ENCODE measurements at places on chromosomes 12 and 14.

DNA sequence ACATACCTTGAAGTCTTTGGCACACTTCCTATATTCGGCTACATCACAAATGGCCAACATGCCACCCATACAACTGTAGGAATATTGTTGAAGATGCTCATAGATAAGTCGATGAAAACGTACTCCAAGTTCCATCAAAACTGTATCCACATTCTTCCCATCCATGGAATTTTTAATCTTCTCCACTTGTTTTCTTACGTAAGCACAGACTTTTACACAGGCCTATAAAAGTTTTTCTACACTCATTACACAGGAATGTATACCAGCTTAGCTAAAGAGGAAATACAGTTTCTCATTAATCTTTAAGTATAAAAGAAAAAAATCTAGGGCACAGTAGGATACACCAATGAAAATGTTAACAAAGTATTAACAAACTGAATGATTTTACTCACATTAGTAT is 59.1 kb downstream of the EXOC5 start:
- no peak for DNase-seq

DNA sequence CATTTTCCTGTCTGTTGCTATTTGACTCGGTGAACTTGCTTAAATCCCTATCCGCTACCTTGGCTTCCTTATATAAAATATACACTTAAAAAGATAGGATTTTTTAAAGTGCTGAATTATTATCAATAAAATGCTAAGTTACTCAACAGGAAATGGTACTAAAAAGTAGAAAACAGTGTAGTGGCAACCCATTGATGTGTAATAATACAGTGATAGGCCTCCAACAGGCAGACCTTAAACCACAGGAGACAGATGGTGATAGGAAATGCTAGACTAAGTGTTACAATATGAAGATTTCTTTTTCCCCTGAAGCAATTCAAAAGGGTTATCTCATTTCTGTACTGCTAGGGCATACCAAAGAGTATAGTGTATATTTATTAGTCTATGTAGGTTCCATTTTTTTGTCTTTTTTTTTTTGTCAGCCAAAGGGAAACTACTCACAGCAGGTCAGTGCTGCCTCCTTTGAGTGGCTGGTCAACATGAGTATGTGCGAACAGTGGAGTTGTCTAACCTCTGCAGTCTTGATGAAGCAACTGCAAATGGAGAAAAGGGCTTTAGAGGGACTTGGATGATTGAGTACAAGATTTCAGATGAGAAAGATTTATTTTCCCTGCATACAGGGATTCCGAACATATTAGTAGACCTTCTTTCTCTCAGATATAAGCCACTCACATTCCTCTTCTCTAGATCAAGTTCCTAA is 183.8 kb downstream of the ACSS3 start:
- DNase-seq: no peak

GRCh38 chr12:59472273-59472672 is 123.6 kb upstream of the SLC16A7 start:
- DNase-seq: peak; percentile 2

GRCh38 chr12:124036657-124037109 is 63.7 kb downstream of the ZNF664 start:
- peak; percentile 74 for DNase-seq

GRCh38 chr12:51924551-51925319 is 17.4 kb downstream of the ACVRL1 start:
- peak; percentile 53 for DNase-seq

DNA sequence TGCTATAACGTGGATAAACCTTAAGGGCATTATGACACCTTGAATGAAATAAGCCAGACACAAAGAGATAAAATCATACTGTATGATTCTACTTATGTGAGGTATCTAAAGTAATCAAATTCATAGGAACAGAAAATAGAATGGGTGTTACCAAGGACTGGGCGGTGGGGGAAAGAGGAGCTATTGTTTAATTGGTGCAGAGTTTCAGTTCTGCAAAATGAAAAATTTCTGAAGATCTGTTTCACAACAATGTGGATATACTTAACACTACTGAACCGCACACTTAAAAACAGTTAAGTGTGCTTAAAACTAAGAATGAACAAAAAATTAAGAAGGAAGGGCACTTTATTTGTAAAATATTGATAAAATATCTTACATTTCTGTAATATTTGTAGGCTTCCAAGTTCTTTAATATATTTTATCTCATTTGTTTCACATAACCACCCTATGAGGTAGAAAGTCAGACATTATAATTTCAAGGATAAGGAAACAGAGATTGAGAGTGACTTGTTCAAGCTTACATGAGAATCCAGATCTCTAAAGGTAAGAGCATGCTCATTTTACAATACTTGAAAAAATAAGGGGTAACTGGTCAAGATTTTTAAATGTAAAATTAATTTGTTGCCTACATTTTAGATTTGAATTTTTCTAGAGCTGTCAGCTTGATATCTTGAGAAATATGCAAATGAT is 14.9 kb downstream of the LTA4H start:
- DNase-seq: peak; percentile 27

- no peak for DNase-seq
Measured at GRCh38 chr14:103504991-103505565, 17.6 kb downstream of the CKB start.

DNA sequence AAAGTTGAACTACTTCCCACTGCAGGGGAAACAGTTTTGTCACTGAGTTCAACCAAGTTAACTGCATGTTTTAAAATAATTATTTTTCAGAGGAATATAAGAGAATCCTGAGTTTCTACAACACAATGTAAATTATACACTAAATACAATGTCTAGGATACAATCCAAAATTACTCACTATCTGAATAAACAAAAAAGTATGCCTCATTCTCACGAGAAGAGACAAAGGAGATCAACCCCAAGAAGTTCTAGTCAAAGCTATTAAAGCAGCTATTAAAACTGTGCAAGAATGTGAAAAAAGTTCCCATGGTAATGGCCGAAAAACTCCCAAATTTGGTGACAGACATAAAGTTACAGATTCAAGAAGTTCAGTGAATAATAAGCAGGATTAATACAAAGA is 8.8 kb upstream of the KCNK13 start:
- no peak for DNase-seq

GRCh38 chr12:48986720-48987291 is 8.7 kb downstream of the WNT1 start:
- no peak for DNase-seq

DNA sequence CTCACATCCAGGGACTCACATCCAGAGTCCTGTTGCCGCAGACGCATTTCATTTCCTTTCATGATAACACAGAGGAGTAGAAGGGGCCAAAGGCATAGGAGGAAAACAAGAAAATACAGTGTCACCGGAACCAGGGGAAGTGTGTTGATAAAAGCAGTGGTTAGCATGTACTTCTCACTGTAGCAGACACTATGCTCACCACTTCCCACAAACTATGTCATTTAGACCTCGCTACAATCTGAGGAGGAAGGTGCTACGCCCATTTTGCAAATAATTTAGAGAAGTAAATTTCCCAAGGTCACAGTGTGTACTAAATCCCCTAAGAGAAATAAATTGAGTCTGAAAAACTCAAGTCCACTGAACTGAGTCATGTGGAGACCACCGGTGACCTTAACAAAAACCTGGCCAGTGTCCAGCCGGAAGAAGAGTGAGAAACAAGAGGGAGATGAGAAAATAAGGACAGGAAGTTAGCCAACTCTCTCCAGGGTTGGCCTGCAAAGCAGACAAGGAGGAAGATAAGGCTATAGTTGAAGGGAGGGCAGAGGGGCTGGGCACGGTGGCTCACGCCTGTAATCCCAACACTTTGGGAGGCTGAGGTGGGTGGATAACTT is 25.8 kb upstream of the TMCC3 start:
- peak; percentile 68 for DNase-seq

DNA sequence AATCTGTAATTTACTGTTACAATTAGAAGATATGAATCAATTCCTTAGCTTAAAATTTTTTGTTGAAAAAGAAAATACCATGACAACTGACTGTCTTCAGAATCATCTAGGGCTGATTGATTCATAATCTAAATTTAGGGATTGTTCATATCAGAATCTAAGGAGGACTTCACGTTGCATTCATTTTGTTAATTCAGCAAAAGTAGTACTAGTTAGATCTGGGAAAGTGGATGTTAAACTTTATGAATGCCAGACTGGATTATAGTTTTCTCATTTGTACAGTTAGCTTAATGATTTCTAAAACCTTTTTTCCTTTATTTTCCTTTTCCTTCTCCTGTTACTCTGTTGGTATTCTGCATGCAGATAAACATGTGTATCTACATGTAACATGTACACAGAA is 135.5 kb downstream of the PDE3A start:
- DNase-seq: no peak

GRCh38 chr14:99361596-99362215 is 89.7 kb upstream of the BCL11B start:
- no peak for DNase-seq

- peak; percentile 66 for DNase-seq
Measured at GRCh38 chr12:10213168-10214135, 775 bp downstream of the GABARAPL1 start.

DNA sequence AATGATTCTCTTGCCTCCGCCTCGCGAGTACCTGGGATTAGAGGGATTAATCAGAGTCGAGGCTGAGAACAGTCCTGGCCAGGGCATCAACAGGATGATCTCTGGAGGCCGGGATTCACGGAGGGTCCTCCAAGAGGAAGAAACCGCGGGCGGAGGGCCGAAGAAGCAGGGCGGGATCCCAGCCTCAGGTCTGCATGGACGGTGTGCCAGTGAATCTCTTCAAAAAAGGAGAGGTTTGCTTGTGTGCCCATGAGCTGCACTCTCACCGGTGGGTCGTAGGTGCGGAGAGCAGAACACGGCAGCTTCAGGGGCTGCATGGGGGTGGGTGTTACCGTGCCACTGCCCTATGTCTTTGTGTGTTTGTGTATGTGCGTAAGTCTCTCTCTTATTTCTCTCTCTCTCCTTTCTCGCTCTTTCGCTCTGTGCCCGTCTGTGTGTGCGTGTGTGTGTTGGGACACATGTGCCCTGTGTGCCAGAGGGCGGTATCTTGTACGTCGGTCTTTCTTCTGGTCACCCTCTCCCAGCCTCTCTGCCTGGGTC is 768.2 kb upstream of the ALG10B start:
- DNase-seq: no peak

DNA sequence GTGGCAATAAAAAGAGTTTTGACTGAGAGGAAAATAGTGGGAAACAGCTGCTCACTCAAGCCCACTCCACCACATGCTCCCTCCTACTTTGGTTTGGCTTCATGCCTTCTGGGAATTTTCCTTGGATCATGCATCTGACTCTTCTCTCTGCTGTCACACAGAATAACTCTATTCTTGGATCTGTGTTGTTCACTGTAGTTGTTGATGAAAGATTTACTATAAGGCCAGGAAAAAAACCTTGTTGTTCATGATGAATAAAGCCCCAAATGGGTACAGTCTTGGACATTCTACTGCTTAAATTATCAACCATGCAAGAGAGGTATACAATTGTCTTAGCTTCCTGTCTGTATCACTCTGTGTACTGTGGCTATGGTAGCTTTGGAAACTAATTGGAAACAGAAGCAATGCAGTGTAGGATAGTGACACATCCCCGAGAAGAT is 70.5 kb downstream of the TMX1 start:
- DNase-seq: no peak

GRCh38 chr12:24544368-24544767 is 404.5 kb downstream of the BCAT1 start:
- DNase-seq: no peak

DNA sequence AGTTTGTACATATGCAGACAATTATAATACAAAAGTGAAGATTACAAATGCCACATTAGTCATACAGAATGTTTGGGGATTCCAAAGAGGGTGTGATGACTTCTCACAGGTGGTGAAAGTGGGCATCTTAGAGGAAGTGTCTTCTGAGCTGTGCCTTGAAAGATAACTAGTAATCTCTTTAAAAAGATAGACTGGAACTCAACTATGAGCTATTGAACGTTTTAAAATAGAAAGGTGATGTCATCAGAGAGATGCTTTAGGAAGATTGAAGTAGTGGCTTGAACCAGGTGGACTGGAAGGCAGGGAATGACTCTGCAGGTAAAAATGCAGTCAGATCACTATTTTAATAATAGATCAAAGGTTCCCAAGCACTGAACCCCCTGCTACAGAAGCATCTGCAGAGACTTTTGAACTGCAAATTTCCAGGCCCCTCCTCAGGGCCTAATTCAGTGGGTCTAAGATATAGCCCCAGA is 50.3 kb downstream of the SYT1 start:
- no peak for DNase-seq

GRCh38 chr12:70648831-70649230 is 11.6 kb upstream of the PTPRB start:
- no peak for DNase-seq

GRCh38 chr12:57614178-57614947 is 3.1 kb downstream of the ARHGEF25 start:
- DNase-seq: peak; percentile 84

DNA sequence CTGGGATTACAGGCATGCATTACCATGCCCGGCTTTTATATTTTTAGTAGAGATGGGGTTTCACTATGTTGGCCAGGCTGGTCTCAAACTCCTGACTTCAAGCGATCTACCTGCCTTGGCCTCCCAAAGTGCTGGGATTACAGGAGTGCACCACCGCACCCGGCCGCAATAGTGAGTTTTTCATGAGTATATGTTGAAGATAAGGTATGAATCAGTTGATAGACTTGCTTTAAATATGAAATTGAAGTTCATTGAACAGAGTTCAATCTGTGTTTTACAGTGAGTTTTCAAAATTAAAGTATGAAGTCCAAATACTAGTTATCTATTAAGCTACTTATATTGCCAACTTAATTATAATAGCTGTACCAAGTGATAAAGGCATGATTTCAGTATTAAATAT is 35.1 kb downstream of the SNAPC1 start:
- no peak for DNase-seq

DNA sequence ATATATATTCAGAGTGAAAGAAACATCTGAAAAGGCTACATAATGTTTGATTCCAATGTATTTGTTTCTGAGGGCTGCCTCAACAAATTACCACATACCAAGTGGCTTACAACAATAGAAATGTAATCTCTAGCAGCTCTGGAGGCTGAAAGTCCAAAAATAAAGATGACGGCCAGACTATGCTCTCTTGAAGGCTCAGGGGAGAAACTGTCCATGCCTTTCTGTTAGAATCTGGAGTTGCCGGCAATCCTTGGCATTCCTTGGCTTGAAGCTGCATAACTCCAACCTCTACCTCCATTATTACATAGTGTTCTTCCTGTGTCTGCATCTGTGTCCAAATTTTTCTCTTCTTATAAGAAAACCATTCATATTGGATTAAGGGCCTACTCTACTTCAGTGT is 68.1 kb upstream of the PLEKHG7 start:
- DNase-seq: no peak

DNA sequence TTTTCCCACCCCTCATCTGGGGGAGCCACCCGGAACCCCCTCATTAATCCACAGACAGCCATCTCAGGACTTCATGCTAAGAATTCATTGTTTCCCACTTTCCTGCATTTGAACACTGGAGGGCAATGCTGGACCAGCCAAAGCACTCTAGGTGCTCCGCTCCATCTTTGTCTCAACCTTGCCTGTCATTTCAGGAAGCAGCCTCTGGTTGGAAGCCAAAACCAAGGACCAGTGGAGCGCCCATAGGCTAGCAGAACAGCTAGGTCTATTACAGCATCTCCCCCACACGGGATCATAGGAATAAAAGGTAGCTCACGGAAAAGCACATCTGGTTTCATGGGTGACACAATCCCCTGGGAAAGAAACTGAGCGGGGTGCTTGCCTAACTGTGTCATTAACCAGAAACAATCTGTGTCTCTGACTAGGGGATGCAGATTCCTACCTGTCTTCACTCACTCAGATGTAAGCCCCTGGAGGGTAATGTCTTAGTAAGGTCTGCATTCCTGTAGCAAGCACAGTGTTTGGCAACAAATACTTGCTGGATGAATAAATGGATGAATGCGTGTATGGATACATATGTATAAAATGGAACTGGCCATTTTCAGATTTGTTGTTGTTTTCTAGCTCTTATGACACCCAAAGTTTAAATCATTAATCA is 197.0 kb downstream of the DAD1 start:
- peak; percentile 63 for DNase-seq

- DNase-seq: no peak
Measured at GRCh38 chr12:113409462-113410124, 5.9 kb upstream of the SDS start.

Data from GM10248 (cell line).